ENCODE measurements at places on chromosomes 2 and 18. TPM values are rescaled to one million over a fixed set of nuclear protein-coding genes. Genes with fewer than 3 reads are reported as not detected.

Gene CBLN2
- total RNA-seq = 0.29 TPM

Gene SPRED2
- total RNA-seq = 6.9 TPM

- no peak for DNase-seq
Observed at GRCh38 chr2:159759577-159759976, 38.4 kb downstream of the CD302 start.

Gene FAP
- 6.9 TPM for total RNA-seq

DNA sequence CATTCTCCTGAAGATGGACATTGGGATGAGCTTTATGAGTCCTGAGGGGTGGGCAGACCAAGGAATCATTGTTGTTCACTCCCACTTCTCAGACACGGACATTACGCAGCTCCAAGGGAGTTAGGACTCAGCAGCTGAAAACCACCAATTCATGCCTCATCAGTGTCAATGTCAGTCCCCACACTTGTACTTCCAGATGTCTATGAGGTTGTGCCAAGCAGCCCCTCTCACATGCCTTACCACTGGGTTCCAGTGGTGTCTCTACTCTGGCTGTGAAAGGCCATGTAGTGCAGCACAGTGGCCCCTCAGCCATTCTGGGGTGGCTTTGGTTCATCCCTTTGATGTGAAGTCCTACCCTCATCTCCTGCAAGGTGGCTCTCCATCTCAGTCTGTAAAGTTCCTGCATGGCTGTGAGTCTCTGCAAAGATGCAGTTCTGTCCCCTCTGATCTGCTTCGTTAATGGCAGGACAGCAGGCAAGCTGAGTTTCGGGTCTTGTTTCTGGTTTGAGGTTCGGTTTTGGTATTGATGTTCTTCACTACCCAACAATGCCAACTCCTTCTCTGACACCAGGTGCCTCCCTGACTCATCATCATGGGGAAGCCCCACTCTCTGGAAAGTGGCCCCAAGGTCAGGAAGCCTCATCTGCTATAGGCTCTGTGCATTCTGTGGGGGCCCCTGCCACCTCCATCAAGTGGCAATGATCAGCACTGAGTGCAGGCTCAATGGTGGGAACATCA, 14.0 kb upstream of the COL6A3 start:
- DNase-seq = no peak

- no peak for DNase-seq
Observed at GRCh38 chr18:8247700-8248099, 361.5 kb upstream of the RAB12 start.

DNA sequence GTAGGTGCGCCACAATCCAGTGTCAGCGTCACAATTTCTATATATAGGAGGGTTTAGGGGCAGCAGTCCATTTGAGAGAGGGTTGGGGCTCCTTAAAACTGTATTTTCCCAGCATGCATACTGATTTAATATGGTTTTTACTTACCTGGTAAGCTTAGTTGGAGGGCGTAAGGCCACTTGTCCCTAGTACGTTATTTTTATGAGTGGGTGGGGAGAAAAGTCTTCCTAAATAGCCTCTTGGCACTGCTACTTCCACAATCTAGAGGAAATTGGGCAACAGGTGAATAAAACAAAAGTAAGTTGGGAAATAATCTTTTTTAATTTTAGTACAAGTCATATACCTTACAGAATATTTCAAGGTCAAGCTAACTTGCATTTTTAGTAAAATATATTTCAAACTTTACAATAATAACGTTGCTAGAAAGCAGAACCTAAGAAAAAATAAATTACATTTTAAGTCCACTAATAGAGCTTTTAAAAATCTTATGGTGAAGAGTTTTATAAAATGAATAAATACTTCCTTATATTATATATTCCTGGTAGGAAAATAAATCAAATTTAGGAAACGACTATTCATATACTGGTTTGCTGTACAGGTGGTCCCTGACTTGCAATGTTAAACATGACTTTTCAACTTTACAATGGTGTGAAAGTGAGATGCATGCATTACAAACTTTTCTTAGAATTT, 20.9 kb downstream of the DHRS9 start:
- no peak for DNase-seq

DNA sequence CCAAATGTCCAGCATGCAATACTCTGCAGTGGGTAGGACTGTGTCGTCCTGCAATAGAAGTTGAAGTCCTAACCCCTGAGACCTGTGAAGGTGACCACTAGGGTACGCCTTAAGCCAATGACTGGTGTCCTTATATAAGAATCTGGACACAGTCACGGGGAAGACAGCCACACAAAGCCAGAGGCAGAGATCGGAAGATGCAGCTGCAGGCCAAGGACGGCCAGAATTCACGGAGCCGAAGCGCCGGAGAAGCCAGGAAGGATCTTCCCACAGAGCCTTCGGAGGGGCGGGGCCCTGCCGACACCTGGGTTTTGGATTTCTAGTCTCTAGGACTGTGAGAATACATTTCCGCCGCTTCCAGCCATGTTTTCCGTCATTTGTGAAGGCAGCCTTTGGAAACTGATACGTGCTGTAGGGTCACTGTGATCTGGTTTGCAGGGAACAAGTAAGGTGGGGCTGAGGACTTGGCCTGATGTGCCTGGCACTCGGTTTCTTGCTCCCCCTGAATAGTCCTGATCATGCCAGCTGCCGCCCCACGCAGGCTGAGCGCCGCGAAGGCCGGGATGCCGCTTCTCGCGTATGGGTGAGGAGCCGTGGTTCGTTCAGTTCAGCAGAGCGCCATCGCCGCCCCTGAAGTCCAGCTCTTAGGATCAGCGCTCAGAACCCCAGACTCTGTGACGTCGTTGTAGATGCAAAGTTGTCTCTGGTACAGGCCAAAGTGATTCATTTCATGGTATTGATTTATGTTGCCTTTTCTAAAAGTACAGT, 38.7 kb downstream of the PTGR3 start:
- no peak for DNase-seq

Gene SERPINB12
- total RNA-seq = not detected

- peak; percentile 13 for DNase-seq
Observed at GRCh38 chr2:237967463-237967951, 693 bp downstream of the UBE2F start.

DNA sequence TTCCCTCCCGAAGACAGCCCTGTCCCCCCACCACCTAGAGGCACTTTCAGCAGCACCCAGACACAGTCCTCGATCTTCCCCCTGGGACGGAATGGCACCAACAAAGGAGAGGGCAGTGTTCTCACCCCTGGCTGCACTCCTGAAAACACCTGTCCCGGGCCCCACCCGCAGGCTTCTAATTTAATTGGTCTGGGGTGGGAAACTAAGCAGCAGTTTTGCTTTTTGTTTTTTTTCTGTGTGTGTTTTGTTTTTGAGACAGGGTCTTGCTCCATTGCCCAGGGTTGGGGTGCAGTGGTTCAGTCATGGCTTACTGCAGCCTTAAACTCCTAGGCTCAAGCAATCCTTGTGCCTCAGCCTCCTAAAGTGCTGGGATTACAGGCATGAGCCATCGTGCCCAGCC, 38.4 kb upstream of the REL start:
- DNase-seq = no peak

Gene TNFRSF11A
- total RNA-seq = 3.5 TPM

- DNase-seq = no peak
Observed at GRCh38 chr2:155203178-155203577, 504.7 kb downstream of the KCNJ3 start.

GRCh38 chr2:42725657-42726056, 38.3 kb downstream of the OXER1 start:
- DNase-seq = no peak

Gene ATOH8
- total RNA-seq = 17.7 TPM

Gene LYG2
- not detected for total RNA-seq

- DNase-seq = no peak
Observed at GRCh38 chr2:225017098-225017685, 25.1 kb downstream of the DOCK10 start.

- no peak for DNase-seq
Observed at GRCh38 chr2:10903861-10904210, 7.9 kb upstream of the KCNF1 start.

- peak; percentile 37 for DNase-seq
Observed at GRCh38 chr18:44823782-44824181, 143.1 kb downstream of the SETBP1 start.

- DNase-seq = no peak
Observed at GRCh38 chr18:54675076-54675475, 84.0 kb downstream of the DYNAP start.

- no peak for DNase-seq
Observed at GRCh38 chr2:237894396-237894979, 35.1 kb downstream of the RAMP1 start.

Gene PDE1A
- not detected for total RNA-seq

DNA sequence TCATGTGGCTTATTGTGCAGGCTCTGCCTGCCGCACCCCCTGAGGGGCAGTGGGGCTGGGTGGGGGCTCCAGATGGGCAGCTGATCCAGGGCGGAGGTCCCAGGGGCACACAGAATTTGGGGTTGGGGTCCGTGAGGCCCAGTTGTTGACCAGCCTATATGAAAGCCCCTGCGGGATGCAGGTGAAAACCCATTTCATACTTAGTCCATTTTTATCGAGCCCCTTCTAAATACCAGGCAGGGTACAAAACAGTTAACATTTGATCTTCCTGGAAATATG, 30.6 kb downstream of the MYO7B start:
- DNase-seq = no peak

DNA sequence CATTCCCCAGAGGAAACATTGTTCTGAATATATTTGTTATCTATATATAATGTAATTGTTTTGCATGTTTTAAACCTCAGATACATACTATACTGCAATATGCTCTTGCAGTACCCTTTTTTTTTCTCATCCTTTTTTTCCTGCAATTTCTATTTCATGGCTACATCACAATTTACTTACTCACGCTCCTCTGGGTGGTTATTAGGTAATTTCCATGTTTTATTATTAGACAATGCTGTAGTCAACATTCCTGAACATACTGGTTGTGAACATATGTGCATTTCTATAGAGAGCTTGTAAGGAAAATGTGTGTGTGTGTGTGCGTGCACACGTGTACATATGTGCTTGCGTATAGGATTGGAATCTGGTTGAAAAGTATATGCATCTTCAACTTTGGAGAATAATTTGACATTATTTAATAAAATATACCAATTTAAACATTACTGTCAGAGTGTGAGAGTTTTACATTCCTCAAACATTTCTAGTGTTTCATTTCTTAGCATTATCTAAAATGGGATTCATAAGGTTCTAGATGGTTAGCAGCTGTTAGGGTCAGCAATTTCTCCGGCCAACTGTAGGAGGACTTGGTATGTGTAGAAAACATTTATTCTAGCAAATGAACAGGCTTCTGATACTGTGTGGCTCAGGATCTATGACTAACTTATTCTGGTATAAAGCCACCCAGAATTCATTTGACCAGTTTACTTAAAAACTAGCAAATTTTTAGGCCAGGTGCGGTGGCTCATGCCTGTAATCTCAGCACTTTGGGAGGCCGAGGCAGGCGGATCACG, 22.4 kb downstream of the NCOA1 start:
- no peak for DNase-seq

DNA sequence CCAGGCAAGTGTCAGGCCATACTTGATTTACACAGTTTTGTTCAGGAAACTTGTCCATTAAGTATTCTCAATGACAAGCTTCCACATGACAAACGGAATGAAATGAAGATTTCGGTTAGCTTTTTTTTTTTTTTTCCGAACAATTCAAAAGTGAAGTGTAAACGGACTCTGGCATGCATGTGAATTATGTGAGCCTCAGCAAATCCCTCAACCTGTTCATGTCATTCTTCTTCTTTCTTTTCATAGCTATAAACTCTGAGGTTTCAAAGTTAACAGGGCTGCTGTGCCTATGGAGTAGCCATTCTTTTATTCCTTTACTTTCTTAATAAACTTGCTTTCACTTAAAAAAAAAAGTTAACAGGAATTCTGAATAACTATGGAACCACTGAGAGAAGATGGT, 110.3 kb downstream of the NOL10 start:
- no peak for DNase-seq

Gene MOCOS
- total RNA-seq = 4.4 TPM

Gene KIF3C
- total RNA-seq = 16.9 TPM

- DNase-seq = no peak
Observed at GRCh38 chr18:46290440-46291020, 186.3 kb downstream of the HAUS1 start.

Gene HNRNPLL
- 46.9 TPM for total RNA-seq

DNA sequence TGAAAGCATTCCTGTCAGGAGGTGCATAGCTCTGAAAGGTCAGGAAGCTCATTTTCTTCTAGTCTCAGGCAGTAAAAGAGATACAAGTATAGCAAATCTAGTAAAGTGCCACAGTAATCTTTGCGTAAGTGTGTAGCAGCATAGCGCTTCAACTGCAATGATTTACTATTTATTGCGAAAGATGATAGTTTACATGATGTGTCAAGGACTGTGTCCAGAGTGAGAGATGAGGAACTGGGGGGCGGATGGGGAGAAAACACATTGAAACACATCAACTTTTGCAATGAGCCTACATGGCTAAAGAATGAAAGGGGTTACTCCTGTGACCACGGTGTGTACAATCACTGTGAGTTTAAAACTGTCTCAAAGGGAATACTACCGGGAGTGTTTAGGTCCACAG, 644.4 kb downstream of the GALR1 start:
- no peak for DNase-seq

GRCh38 chr18:68034296-68034695, 517.8 kb upstream of the DSEL start:
- DNase-seq = no peak

Gene CD8B2
- not detected for total RNA-seq

DNA sequence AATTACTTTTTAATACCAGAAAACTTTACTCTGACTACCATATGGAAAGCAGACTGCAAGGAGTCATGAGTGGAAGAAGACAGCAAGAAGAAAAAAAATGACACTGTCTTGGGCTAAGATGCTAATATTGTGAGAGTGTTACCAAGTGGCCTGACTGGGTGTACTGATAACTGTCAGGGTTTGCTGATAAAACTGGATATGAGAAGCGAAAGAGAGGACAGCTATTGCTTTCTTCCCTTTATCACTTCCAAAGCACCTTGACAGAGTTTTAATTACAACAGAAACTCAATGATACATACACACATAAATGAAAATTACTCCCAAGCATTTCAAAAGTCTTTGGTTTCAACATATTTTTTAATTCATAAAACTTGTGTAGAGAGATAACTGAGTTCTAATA, 368.5 kb downstream of the ZEB2 start:
- no peak for DNase-seq

DNA sequence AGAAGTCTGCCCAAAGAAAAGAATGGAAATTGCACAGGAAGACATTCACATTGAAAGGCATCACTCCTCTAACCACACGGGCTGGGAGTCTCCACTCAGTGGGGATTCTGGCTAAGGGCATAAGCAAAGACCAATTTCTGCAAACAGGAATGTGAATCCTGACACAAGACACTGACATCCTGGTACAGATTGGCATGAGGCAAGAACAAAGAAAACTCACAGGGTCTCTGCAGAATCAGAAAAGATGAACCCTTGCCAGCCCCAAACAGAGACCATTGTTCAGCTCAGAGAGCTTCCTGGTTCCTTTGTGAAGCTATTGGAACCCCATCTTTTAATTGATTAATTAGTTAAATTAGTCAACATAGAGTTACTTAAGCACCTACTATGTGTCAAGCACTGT, 82.3 kb downstream of the UPP2 start:
- no peak for DNase-seq

Measured in Daoy (cell line).